ENCODE measurements at places on chromosomes 4 and X.

- DNase-seq = peak; percentile 44
These were observed 24.4 kb downstream of the TNIP3 start for GRCh38 chr4:121139533-121140222.

- DNase-seq = no peak
These were observed 209.7 kb upstream of the PRPS2 start for GRCh38 chrX:12581546-12581945.

DNA sequence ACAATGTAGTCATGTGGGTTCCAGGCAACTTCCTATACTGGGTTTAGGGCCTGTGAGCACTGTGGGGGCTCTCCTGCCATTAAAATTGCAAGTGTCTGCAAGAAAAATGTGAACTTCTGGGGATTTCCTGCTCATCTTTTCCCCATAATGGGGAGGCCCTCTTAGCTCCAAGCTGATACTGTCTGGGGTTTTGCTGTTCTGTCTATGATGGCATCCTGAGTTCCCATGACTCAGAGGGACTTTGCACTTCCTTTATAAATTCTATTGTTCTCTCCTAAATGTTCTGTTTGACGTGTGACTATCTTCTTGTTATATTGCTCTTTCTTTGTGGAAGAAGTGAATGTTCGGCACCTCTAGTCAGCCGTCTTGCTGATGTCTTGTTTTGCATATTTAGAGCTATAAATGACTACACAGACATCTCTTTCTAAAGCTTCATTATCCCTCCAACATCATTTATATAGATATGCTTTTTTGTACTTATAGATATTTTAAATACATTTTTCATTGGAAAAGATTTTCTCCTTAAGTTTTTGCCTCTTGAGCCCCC, 465.8 kb downstream of the NAF1 start:
- DNase-seq = no peak

DNA sequence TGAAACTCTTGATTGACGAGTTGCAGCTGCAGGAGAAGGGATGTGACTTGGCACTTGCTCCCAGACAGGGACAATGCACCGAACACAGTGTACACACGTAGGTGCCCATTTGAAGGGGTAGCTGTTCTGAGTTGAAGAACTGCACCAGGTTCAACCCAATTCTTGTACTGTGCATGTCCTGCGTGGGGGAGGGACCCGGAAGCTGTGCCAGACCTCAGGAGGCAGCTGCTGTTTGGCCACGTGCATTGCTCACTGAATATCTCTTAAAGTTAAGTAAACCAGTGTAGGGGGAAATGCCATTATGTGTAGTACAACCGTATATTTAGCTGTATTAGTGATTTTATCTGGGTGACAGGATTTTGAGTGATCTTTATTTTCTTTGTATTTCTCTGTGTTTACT, 12.0 kb upstream of the RBBP7 start:
- DNase-seq = no peak

DNA sequence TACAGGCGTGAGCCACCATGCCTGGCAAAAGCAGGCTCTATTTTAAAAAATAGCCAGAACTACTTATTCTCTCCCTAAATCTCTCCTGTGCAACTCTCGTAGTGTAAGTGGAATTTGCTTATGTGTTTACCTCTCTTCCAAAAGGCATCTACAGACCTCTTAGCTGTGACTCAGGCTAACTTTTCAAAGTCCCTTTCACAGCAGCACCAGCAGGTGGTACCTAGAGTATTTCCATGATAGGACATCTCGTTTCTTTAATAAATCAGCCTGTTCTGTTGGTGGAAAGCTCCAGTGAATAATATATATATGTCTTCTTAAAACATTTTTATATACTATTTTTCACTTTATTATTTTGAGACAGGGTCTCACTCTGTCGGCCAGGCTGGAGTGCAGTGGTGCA, 89.0 kb downstream of the NSUN7 start:
- no peak for DNase-seq

DNA sequence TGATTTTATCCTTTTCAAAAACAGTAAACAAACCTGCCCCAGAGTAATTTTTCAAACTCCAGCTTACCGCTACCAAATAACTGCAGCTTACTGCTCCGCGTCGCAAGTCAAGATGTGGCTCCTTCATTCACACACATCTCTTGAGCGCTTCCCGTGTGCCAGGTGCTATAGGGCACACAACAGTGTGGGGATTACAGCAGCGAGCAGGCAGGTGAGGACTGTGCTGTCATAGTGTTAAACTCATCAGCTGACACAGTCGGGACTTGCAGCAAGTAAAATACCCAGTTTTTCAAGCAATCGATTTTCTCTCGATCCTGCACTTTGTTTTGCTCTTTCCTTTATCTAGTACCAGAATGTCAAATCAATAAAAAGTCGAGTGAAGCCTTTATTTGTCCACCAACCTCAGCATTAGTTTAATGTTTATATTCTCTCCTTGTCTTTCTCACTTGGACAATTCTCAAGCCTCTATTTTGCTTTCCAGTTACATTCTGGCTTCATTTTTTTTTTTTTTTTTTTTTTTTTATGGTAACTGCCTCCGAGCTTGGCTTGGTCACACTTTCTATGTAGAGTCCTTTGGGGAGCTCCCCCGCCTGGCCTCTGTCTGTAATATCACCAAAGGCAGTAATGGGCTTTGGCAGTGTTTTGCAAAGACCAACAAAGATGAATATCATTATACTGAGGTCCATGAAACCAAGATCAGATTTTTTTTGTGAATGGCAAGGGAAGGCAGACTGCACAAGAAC, 8.3 kb upstream of the ASB5 start:
- no peak for DNase-seq

DNA sequence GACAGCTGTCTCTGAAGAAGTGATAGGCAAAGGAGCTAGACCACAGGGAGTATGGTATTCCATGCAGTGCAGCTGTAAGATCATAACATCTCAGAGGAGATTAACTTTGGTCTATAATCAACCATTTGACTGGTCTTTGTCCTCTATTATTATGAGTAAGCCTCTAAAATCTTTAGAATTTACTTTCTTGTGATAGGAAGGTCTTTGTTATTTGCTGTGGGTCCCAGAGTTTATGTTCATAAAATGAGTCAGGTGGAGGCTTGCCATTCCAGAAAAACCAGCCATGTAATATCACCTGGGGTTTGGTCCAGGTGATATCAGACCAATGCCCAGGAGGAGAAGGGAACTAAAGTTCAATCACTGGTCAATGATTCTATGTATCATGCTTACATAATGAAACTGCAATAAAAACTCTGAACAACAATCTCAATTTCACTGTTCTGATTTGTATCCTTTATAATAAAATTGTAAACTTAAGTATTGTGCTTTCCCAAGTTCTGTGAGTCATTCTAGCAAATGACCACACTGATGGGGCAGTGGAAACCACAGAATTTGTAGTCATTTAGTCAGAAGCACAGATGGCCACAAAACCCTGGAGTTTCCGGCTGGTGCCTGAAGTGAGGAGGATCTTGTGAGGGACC, 239.6 kb upstream of the TRAM1L1 start:
- peak; percentile 24 for DNase-seq

DNA sequence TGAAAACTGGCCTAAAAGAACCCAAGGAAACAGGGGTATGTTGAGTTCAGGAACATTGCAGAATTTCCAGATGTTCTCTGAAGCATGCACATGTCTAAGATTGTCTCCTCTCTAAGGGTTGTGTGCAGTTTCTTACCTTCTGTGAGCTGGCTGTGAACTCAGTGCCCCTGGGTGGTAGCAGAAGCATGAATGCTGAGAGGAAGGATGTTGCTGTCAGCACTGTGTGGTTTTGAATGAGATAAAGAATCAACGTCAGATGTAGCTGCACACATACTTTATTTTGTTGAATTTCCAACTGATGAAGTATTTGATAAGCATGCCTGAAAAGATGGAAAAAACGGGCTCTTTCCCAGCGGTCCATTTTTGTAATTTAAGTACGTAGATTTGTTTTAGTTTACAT, 23.8 kb upstream of the CD38 start:
- DNase-seq = no peak

DNA sequence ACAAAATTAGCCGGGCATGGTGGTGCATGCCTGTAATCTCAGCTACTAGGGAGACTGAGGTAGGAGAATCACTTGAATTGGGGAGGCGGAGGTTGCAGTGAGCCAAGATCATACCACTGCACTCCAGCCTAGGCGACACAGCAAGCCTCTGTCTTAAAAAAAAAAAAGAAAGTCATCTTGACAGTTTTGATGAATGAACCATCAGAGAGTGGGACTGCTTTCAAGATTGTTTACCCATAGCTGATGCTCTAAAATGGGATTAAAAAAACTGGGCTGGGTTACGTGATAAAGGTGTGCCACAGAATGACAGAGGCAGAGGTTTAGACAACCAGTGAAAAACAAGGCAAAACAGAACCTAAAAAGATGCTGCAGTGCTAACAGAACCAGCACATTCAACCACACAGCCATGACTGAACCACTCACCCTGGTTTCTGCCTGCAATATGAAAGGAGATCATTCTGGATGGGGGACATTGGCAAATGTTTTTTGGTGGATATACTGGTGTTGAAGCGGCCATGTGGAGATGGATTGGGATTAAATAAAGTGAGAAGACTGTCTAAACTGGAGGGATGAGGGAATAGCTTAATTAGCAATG, 22.2 kb downstream of the GPAT3 start:
- no peak for DNase-seq

DNA sequence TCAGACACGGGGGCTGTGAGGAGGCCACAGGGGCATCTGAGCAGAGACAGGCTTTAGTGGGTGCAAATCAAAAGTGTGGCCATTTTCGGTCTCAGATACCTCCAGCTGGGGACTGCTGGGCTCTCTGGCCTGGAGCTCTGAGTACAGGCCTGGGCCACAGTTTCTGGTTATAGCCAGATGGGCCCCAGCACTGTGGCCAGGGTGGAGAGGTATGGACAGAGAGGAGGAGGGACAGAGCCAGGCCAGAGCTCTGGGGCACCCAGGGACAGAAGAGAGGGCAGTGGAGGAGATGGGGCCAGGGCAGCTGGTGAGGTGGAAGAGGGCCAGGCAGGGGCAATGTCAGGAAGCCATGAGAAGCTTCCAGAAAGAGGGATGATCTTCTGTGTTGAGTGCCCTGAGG, 20.1 kb downstream of the CCNQ start:
- DNase-seq = no peak

- no peak for DNase-seq
These were observed 407.0 kb downstream of the BCOR start for GRCh38 chrX:39690541-39691415.

- DNase-seq = no peak
These were observed 47.8 kb downstream of the RHOH start for GRCh38 chr4:40244606-40245005.

DNA sequence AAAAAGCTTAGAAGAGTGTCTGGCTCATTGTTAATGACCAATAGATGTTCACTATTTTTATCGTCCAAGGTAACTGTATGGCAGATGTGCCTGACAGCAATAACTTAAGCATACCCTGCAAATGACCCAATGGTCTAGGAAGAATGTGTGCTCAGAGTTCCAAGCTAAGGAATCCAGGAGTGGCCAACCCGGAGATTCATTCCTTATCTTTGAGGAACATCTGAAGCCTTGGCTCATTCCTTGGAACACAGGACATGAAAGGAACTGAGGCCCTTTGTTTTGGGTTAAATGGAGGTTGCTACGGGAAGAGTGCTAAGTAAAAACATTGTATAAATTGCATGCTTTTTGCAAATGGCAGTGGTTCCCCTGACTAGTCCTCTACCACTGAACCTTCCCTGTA, 38.9 kb upstream of the EFNB1 start:
- DNase-seq = no peak

DNA sequence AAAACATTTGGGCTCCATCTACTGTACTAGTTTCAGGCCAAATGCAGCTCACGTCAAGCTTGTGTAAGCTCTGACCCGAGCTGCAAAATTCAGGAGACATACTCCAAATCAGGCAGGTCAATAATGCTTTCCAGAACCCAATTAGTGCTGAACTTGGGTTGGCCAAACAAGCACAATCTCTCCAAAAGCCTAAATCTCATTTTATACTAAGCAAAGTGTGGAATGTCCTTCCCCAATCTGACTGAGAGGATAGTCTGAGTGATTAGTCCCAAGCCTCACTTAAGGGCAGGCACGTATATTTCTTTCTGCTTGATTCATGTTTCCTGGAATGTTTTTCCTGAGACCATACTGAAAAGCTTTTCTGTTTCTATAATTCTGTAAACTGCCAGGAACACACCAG, 79.9 kb downstream of the NKX6-1 start:
- DNase-seq = no peak

- DNase-seq = no peak
These were observed 110.3 kb downstream of the AREG start for GRCh38 chr4:74555231-74555630.

DNA sequence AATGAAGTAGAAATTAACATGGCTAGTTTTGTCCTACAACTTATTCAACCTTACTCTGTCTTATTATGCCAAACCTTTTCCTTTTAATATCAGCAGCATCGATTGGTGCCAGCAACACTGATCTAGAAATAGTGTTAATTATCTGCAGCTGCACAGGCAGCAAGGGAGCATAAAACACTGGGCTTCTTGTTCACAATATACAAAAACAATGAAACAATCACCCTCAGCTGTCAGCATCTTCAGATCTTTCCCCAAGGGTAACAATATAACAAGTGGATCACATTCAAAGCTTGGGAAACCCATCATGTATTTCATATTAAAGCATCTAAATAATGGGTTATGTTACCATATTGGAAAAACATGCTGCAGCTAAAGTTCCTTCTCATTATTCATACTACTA, 238.1 kb downstream of the SPOCK3 start:
- DNase-seq = no peak

DNA sequence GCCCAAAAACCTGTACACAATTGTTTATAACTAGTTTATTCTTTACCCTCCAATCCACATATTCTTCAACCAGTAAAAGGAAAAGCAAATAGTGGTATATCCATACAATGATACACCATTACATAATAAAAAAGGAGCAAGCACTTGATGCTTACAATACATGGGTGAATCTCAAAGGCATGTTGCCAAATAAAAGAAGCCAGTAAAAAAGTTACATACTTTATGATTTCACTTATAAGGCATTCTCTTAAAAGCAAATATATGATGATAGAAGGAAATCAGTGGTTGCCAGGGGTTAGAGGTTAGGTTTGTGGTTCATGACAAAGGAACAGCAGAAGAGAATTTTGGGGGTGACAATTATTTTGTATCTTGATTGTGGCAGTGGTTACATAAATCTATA, 896.1 kb upstream of the LCORL start:
- DNase-seq = no peak

GRCh38 chrX:40104985-40105834, 7.5 kb upstream of the BCOR start:
- no peak for DNase-seq

DNA sequence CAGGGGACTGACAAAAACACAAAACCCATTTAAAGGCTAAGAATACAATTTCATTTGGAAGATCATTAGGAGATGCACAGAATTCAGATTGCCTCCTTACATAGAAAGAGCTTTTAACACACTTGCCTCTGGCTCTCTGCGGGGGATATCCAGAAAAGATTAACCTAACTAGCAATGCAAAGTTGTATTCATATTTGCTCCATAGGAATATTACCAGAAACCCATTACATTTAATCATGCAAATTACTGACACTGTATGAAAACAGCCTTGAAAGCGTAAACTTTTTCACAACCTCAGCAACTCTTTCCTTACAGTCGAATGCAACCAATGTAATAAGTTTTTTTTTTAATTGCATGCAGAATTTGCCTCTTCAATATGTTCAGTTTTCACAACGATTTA, 1087.3 kb upstream of the PRKX start:
- no peak for DNase-seq

GRCh38 chr4:98935633-98936032, 6.7 kb upstream of the EIF4E start:
- no peak for DNase-seq
